ENCODE measurements at places on chromosomes 12 and 14. TPM values are rescaled to one million over a fixed set of nuclear protein-coding genes. Genes with fewer than 3 reads are reported as not detected.
A peak's percentile ranks its signal among the peaks of the same experiment; 100 is the strongest.

GRCh38 chr12:89882050-89882449 is 173.4 kb upstream of the ATP2B1 start:
- H3K36me3 ChIP-seq, result no peaks in the 10 kb centered on the region
- no peaks in the 10 kb centered on the region for H3K4me1 ChIP-seq
- H3K4me3 ChIP-seq, result no peak overlapping the region
- H3K27me3 ChIP-seq, result no peaks in the 10 kb centered on the region
- H3K27ac ChIP-seq, result peak overlapping the region; percentile 45

The KRT6C gene
- total RNA-seq, result not detected

- no peak overlapping the region for H3K4me3 ChIP-seq
- H3K36me3 ChIP-seq, result no peaks in the 10 kb centered on the region
- no peak overlapping the region for H3K27ac ChIP-seq
- H3K4me1 ChIP-seq, result no peaks in the 10 kb centered on the region
- no peak for DNase-seq
These were observed 75.5 kb upstream of the DCD start for GRCh38 chr12:54723379-54724256.

DNA sequence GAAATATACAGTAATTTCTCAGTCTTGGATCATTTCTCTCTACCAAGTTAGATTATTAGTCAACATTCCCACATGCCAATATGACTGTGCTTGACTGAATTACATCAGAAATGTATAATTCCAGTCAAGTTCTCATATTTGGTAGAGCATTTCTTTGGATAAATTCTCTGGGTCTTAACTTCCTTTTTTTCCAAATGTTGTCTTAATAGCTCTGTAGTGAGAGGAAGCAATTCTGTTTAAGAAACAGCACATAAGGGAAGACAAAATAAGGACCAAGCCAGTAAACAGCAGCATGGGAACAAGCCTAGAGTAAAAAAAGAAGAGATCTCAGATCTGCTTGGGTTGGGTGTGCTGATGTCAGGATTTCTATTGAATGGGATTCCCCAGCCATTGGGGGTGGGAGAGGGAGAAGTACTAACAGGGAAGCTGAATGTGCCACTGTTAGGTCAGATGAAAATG is 14.2 kb upstream of the DYRK2 start:
- DNase-seq, result no peak
- no peaks in the 10 kb centered on the region for H3K27me3 ChIP-seq
- no peak overlapping the region for H3K4me3 ChIP-seq
- H3K36me3 ChIP-seq, result no peaks in the 10 kb centered on the region
- no peak overlapping the region for H3K27ac ChIP-seq

DNA sequence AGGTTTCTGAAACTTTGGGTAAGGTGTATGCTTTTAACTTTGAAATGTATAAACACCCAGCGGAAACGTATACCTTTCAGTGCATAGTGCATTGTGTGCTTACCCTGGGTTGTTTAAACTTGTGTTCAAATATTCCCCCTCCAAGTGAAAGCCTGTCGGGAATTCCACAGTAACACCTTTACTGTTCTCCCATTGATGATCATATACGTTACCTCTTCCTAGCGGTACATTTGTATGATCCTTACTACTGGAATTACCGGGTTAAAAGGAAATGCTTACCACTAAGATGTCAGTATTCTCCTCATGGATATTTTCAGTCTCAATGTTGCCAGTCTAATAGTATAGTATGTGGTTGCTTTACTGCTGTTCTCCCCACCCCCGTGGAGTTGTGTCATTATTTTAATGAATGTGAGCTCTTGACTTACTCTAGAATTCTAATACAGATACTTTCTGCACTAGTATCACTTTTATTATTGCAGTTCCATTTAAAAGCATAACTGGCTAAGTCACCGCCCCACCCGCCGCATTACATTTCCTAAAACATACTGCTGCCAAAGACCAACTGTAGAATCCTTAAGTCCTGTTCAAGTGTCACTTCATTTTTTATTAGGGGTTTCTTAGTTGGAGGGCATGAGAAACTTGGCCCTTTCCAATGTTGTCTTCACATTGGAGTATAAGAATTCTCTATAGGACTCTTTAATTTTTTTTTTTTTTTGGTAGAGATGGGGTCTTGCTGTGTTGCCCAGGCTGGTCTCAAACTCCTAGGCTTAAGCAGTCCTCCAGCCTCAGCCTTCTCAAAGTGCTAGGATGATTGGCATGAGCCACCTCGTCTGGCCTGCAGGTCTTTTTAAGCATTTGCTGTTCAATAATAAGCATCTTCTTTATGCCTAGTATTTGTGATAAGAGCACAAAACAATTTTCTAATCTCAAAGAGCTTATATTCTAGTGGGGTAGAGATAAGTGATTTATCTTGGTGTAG is 24.9 kb downstream of the NUDT4 start:
- DNase-seq, result no peak
- H3K27me3 ChIP-seq, result no peaks in the 10 kb centered on the region
- H3K27ac ChIP-seq, result no peak overlapping the region
- H3K4me3 ChIP-seq, result no peak overlapping the region
- H3K4me1 ChIP-seq, result no peaks in the 10 kb centered on the region

- H3K36me3 ChIP-seq, result no peaks in the 10 kb centered on the region
- H3K27ac ChIP-seq, result no peak overlapping the region
- H3K4me3 ChIP-seq, result no peak overlapping the region
- no peaks in the 10 kb centered on the region for H3K27me3 ChIP-seq
- DNase-seq, result no peak
These were observed 37.4 kb downstream of the GNPTAB start for GRCh38 chr12:101793401-101793800.

- no peak overlapping the region for H3K4me3 ChIP-seq
- no peak overlapping the region for H3K27ac ChIP-seq
These were observed 16.5 kb downstream of the SLC15A4 start for GRCh38 chr12:128807161-128807724.

The ADCY4 gene
- 32.0 TPM for total RNA-seq
